B cell (primary cell): ENCODE measurements at places on chromosomes 11 and 22. TPM values are rescaled to one million over a fixed set of nuclear protein-coding genes. Genes with fewer than 3 reads are reported as not detected.

C11orf86 gene
- total RNA-seq: not detected in 2 replicates

DYNC2H1 gene
- 7.1 and 7.8 TPM in 2 replicates for total RNA-seq

- peaks cover 8% of the 10 kb centered on the region for H3K27me3 ChIP-seq
- H3K36me3 ChIP-seq: no peaks in the 10 kb centered on the region
- no peak for DNase-seq
- no peak overlapping the region for H3K4me3 ChIP-seq
- H3K27ac ChIP-seq: no peak overlapping the region
- no peaks in the 10 kb centered on the region for H3K4me1 ChIP-seq
Observed at GRCh38 chr22:26985931-26986782, 328.8 kb downstream of the MIAT start.

DNA sequence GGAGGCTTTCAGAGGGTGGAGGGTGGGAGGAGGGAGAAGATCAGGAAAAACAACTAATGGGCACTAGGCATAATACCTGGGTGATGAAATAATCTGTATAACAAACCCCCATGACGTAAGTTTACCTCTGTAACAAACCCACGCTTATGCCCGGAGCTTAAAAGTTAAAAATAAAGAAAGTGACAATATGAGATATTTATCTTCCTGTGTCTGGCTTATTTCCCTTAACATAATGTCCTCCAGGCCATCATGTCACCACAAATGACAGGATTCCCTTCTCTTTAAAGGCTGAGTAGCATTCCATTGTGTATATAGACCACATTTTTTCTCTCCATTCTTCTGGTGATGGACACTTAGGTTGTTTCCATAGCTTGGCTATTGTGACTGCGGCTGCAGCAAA lies 79.5 kb downstream of the BARX2 start:
- H3K27ac ChIP-seq: no peak overlapping the region
- no peak overlapping the region for H3K4me3 ChIP-seq
- no peaks in the 10 kb centered on the region for H3K27me3 ChIP-seq

DNA sequence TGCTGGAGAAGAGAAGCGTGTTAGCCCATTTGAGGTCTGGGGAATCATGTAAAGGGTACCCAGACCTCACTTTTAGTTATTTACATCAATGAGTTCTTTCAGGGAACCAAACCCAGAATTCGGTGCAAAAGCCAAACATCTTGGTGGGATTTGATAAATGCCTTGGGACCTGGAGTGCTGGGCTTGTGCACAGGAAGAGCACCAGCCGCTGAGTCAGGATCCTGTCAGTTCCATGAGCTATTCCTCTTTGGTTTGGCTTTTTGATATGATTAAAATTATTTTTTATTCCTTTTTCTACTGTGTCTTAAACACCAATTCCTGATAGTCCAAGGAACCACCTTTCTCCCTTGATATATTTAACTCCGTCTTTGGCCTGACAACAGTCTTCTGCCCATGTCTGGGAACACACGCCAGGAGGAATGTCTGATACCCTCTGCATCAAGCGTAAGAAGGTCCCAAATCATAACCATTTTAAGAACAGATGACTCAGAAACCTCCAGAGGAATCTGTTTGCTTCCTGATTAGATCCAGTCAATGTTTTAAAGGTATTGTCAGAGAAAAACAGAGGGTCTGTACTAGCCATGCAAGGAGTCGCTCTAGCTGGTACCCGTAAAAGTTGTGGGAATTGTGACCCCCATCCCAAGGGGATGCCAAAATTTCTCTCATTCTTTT lies 65.2 kb downstream of the ALX4 start:
- no peaks in the 10 kb centered on the region for H3K4me1 ChIP-seq
- no peak for DNase-seq
- peaks cover 7% of the 10 kb centered on the region for H3K36me3 ChIP-seq
- H3K27me3 ChIP-seq: no peaks in the 10 kb centered on the region
- H3K4me3 ChIP-seq: no peak overlapping the region
